Activated naive CD4-positive, alpha-beta T cell treated with anti-CD3 and anti-CD28 coated beads for 36 hours (primary cell): ENCODE measurements at places on chromosomes 13 and 19.

DNA sequence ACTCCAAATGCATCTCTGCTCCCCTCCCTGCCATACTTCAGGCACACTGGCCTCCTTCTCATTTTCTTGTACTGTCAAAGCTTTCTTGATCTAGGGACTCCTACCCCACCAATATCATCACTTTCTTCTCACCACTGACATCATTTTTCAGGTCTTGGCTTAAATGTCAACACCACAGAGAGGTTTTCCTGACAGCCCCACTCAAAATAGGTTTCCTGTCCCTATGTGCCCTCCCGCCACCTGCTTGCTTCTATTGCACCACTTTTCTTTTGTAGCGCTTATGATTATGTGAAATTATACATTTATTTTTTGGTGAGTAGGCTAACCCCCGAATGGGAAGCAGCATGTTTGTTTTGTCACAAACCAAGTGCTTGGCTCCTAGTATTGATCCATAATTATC, 164.6 kb downstream of the NDFIP2 start:
- H3K36me3 ChIP-seq, result no peaks in the 10 kb centered on the region
- no peak for DNase-seq
- no peak overlapping the region for H3K27ac ChIP-seq
- H3K27me3 ChIP-seq, result peaks cover 5% of the 10 kb centered on the region
- H3K4me1 ChIP-seq, result no peaks in the 10 kb centered on the region

DNA sequence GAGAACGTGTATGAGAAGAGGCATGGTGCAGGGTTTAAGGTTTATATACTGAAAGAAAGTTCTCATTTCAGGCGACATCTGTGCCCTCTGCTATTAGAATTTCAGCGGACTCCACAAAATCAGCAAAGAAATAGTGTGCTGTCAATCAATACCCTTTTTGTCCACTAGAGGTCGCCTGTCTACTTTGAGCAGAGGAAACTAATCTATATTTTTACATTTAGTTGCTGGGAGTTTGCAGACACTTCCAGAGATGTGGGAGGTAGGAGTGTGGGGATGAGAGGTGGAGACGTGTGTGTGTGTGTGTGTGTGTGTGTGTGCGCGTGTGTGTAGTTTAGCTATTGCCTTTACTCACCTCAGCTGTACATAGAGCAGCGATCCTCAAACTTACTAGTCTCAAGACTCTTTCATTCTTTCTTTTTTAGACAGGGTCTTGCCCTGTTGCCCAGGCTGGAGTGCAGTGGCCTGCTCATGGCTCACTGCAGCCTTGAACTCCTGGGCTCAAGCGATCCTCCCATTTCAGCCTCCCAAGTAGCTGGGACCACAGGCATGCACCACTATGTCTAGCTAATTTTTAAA, 9.7 kb downstream of the INAFM1 start:
- H3K36me3 ChIP-seq, result peaks cover 2% of the 10 kb centered on the region
- H3K27ac ChIP-seq, result no peak overlapping the region
- peak; percentile 58 for DNase-seq
- H3K27me3 ChIP-seq, result no peaks in the 10 kb centered on the region
- H3K4me1 ChIP-seq, result peaks cover 6% of the 10 kb centered on the region

- H3K4me3 ChIP-seq, result no peak overlapping the region
- no peak overlapping the region for H3K27ac ChIP-seq
- DNase-seq, result peak; percentile 82
- H3K4me1 ChIP-seq, result no peaks in the 10 kb centered on the region
Measured at GRCh38 chr13:27379694-27380641, 44.5 kb upstream of the GTF3A start.

GRCh38 chr13:84339456-84339855, 457.2 kb upstream of the SLITRK1 start:
- H3K27ac ChIP-seq, result no peak overlapping the region
- DNase-seq, result no peak
- H3K4me1 ChIP-seq, result no peaks in the 10 kb centered on the region
- H3K27me3 ChIP-seq, result no peaks in the 10 kb centered on the region

- DNase-seq, result peak; percentile 58
- no peaks in the 10 kb centered on the region for H3K27me3 ChIP-seq
- peak overlapping the region; percentile 88 for H3K4me3 ChIP-seq
- peak overlapping the region; percentile 25 for H3K27ac ChIP-seq
Measured at GRCh38 chr19:4971424-4971793, 2.5 kb downstream of the KDM4B start.

DNA sequence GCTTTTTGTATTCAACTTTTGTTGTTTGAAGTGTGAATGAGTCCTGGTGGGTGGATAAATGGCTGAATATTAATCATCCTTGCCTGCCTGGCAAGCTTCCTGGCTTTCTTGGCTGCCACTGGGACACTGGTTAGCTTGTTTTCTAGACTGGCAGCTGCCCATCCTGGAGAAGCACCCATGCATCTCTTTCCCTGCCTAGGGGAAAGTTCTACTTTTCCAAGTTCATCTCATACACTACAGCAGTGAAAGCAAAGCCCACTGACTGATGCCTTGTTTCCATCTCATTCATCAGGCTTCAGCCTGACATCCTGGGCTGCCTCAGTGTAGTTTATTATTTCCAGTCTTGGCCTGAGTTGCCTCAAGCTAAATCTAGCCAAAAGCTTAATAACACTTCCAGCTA, 244.8 kb downstream of the PCDH20 start:
- no peak overlapping the region for H3K27ac ChIP-seq
- DNase-seq, result no peak
- no peaks in the 10 kb centered on the region for H3K27me3 ChIP-seq
- H3K36me3 ChIP-seq, result no peaks in the 10 kb centered on the region
- H3K4me3 ChIP-seq, result no peak overlapping the region

- H3K27ac ChIP-seq, result no peak overlapping the region
- no peaks in the 10 kb centered on the region for H3K4me1 ChIP-seq
- H3K36me3 ChIP-seq, result no peaks in the 10 kb centered on the region
- H3K4me3 ChIP-seq, result no peak overlapping the region
- no peak for DNase-seq
Measured at GRCh38 chr13:27391471-27391870, 32.9 kb upstream of the GTF3A start.

- H3K27ac ChIP-seq, result no peak overlapping the region
- no peaks in the 10 kb centered on the region for H3K36me3 ChIP-seq
- no peaks in the 10 kb centered on the region for H3K4me1 ChIP-seq
- peaks cover 6% of the 10 kb centered on the region for H3K27me3 ChIP-seq
Measured at GRCh38 chr19:53818756-53819155, 5.4 kb downstream of the NLRP12 start.

DNA sequence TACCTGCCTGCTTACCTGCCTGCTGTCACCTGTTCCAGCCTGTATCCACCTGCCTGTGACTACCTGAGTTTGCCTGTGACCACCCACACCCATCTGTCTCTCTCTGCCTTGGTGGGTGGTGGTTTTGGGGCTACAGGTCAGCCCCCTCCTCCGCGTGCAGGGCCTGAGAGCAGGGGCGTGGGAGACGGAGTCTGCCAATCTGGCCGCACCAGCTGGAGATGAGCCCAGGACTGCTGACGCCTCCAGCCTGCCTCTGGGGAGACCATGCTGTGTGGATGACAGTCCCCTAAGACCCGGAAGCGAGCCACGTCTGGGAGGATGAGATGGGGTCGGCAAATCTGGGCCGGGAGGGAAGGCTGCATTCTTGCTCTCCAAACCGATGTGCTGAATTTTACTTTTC, 15.9 kb upstream of the KCTD15 start:
- H3K27ac ChIP-seq, result no peak overlapping the region
- no peaks in the 10 kb centered on the region for H3K36me3 ChIP-seq
- H3K4me3 ChIP-seq, result no peak overlapping the region
- peaks cover 25% of the 10 kb centered on the region for H3K27me3 ChIP-seq

- no peaks in the 10 kb centered on the region for H3K36me3 ChIP-seq
- H3K27me3 ChIP-seq, result no peaks in the 10 kb centered on the region
- no peak overlapping the region for H3K27ac ChIP-seq
- no peak for DNase-seq
Measured at GRCh38 chr13:32829269-32829668, 187.0 kb upstream of the KL start.

GRCh38 chr13:23901365-23901764, 4.1 kb upstream of the C1QTNF9B start:
- DNase-seq, result no peak
- peaks cover 35% of the 10 kb centered on the region for H3K27me3 ChIP-seq
- no peak overlapping the region for H3K4me3 ChIP-seq
- H3K4me1 ChIP-seq, result peaks cover 2% of the 10 kb centered on the region
- no peak overlapping the region for H3K27ac ChIP-seq

- H3K4me3 ChIP-seq, result peak overlapping the region; percentile 53
- H3K27ac ChIP-seq, result peak overlapping the region; percentile 91
- H3K4me1 ChIP-seq, result peaks cover 67% of the 10 kb centered on the region
- no peaks in the 10 kb centered on the region for H3K27me3 ChIP-seq
- H3K36me3 ChIP-seq, result peaks cover 2% of the 10 kb centered on the region
Measured at GRCh38 chr19:9857920-9858746, 23.0 kb downstream of the PIN1 start.

GRCh38 chr19:6693681-6694080, 23.7 kb upstream of the TNFSF14 start:
- H3K27me3 ChIP-seq, result no peaks in the 10 kb centered on the region
- no peaks in the 10 kb centered on the region for H3K36me3 ChIP-seq
- no peak overlapping the region for H3K27ac ChIP-seq
- no peak overlapping the region for H3K4me3 ChIP-seq

DNA sequence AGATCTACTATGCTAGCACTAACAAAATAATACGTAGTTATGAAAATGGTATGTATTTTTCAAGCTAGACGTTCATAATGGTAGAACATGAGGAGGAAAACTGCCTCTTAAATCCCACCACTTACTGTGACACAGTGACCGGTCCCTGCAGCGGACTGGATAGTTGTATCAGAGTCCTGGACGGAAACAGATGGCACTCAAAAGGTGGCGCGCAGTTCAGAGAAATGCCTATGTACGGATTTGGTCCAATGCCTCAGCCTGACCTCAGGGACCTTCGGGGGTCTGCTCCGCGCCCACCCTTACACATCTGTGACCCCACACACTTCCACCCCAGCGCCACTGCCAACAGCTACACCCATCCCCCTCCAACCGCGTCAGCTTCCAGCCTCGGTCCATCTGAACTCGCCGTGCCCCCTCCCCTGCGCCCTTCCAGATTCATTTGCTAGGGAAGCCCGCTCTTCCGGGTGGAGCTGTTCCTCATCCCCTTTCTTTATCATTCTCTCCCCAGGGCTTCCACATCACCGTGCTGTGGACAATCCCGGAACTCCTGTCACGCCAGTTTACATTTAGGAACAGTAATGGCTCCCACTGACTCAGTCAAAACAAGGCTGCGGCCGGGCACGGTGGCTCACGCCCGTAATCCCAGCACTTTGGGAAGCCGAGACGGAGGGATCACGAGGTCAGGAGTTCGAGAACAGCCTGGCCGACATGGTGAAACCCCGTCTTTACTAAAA, 792 bp upstream of the LENG8 start:
- H3K27me3 ChIP-seq, result no peaks in the 10 kb centered on the region
- peaks cover 46% of the 10 kb centered on the region for H3K4me1 ChIP-seq
- peak; percentile 55 for DNase-seq
- peak overlapping the region; percentile 100 for H3K4me3 ChIP-seq
- peaks cover 45% of the 10 kb centered on the region for H3K36me3 ChIP-seq

DNA sequence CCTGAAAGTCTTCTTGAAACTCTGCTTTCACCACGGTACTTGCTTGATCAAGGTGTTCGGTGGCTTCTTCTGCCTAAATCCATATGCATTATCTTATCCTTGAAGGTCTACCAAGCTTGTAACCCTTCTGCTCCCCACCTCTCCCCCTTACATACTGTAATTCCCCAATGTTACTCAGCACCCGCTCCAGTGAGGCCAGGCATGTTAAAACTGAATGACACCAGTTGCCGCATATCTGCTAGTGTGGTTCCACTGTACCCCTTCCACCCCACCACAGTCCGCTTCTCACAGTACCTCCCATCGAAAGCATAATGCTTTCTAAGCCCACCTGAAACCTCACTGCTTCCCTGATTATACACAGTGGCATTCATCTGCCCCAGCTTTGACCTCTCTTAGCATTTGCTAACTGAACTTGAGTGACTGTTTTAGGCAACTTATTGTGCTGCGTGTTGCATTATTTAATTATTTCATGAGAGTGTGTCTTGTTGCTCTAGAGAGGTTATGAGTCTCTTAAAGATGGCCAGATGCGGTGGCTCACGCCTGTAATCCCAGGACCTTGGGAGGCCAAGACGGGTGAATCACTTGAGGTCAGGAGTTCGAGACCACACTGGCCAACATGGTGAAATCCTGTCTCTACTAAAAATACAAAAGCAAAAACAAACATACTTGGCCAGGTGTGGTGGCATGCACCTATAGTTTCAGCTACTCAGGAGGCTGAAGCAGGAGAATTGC, 87.6 kb upstream of the MBNL2 start:
- H3K27ac ChIP-seq, result no peak overlapping the region
- H3K36me3 ChIP-seq, result no peaks in the 10 kb centered on the region
- no peak overlapping the region for H3K4me3 ChIP-seq
- no peak for DNase-seq
- H3K27me3 ChIP-seq, result peaks cover 4% of the 10 kb centered on the region

GRCh38 chr19:58150328-58150921, at the start of gene ZNF329:
ZNF329 (minus strand) TSS chr19:58150789; CDS start chr19:58129503, 21,286 bp downstream.
- H3K27me3 ChIP-seq, result no peaks in the 10 kb centered on the region
- DNase-seq, result peak; percentile 93
- peak within 1 kb of the TSS; percentile 86 for H3K27ac ChIP-seq
- H3K4me1 ChIP-seq, result peaks cover 24% of the 10 kb centered on the region
- peak within 1 kb of the TSS; percentile 90 for H3K4me3 ChIP-seq
- peaks cover 11% of the 10 kb centered on the region for H3K36me3 ChIP-seq

GRCh38 chr13:25462301-25463125, 90.7 kb downstream of the ATP8A2 start:
- peaks cover 25% of the 10 kb centered on the region for H3K27me3 ChIP-seq
- H3K27ac ChIP-seq, result no peak overlapping the region
- H3K36me3 ChIP-seq, result no peaks in the 10 kb centered on the region
- H3K4me1 ChIP-seq, result no peaks in the 10 kb centered on the region
- no peak for DNase-seq

- H3K4me1 ChIP-seq, result no peaks in the 10 kb centered on the region
- H3K27ac ChIP-seq, result no peak overlapping the region
- no peak overlapping the region for H3K4me3 ChIP-seq
- peaks cover 2% of the 10 kb centered on the region for H3K27me3 ChIP-seq
- DNase-seq, result no peak
Measured at GRCh38 chr13:79097201-79097600, 308.9 kb downstream of the RBM26 start.

DNA sequence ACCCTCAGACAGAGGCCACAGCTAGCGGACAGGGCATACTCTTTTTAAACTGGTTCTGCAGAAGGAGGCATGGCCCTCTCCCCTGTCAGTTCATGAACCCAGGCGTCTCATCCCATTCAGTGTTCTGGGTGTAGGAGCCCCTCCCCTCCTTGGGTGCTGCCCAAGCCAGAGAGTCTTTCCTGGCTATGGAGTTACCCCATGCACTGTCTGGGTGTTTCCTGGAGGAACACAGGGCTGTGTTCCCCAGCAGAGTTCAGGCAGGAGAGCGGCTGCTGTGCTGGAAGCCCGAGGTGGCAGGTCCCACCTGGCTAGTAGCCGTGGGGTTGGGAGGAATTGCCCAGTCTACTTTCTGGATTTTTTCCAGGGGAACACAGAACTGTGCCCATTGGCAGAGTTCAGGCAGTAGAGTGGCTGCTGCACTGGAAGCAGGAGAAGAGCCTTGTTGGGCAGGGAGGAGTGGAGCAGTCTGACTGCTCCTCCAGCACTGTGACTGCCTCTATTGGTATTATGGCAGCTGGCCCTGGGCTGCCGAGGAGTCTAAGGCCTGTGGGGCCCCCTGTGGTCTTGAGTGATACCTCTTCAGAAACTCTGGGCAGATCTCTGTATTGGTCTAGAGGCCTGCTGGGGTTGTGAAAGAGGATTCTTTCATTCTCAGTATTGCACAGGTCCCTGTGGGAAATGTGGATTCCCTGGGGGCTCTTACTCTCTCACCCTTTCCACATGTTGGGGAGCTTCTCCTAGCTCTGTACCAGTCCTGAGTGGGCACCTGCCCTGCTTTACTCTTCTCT, 168.3 kb downstream of the PCDH20 start:
- H3K4me1 ChIP-seq, result no peaks in the 10 kb centered on the region
- H3K27me3 ChIP-seq, result no peaks in the 10 kb centered on the region
- DNase-seq, result no peak
- no peak overlapping the region for H3K4me3 ChIP-seq
- H3K27ac ChIP-seq, result no peak overlapping the region
